ENCODE measurements at places on chromosomes 2 and 18.

GRCh38 chr2:25814681-25815080 lies 63.6 kb downstream of the ASXL2 start:
- no peak for DNase-seq

- no peak for DNase-seq
Measured at GRCh38 chr2:110146945-110147332, 31.3 kb upstream of the MALL start.

- no peak for DNase-seq
Measured at GRCh38 chr18:23033056-23033455, 99.9 kb downstream of the RBBP8 start.

DNA sequence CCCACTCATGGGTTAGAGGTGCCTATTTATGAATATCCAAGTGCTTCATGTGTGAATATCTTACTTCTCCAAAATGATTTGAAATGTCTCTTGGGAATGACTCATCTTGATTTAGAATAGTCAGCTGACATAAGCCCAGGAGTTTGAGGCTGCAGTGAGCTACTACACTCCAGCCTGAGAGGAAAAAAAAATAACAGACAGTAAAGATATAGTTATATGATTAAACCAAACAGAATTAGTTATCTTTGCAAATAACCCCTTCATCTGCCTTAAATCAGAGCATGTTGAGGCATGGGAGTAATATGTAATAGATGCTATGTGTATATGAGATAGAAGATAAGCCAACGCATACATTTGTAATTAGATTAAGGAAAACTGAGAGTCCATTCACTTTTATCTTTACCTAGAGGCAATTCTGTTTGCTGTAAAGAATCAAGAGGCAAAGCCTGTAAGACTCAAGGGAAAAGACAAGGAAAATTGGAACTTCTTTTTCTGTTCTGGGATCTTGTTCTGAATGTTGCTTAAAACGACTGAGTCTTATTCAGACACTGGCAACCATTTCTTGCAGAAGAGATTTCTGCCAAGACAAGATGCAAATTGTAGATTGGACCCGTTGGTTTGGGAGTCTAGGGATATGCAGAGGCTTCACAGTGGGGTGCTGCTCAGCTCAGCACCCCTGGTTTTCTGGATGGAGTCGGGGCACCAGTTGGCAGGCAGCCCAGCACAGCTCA lies 104.4 kb downstream of the LIPG start:
- no peak for DNase-seq

Measured in H7 (cell line).